ENCODE measurements at places on chromosomes 16 and 17.

- no peak for DNase-seq
These were observed 23.4 kb downstream of the ACSM1 start for GRCh38 chr16:20673882-20674683.

GRCh38 chr17:16934836-16935235, 37.1 kb downstream of the TNFRSF13B start:
- no peak for DNase-seq

DNA sequence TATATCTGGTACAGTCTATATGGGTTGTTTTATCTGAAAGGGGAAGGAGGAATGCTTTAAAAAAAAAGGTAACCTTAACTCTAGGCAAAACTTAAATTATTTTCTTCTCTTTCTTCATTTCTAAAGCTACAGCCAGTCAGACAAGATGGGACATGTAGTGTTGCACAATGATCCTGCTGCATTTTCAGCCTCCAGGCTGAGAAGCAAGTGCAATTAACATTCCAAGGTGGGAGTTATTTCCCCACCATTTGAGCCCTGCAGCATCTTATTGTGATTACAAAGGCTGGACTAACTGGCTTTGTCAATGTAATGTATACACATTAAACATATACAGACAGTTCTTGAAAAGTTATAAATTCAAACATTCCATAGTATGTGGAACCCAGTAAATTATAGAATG, 22.6 kb upstream of the NF1 start:
- DNase-seq = no peak

DNA sequence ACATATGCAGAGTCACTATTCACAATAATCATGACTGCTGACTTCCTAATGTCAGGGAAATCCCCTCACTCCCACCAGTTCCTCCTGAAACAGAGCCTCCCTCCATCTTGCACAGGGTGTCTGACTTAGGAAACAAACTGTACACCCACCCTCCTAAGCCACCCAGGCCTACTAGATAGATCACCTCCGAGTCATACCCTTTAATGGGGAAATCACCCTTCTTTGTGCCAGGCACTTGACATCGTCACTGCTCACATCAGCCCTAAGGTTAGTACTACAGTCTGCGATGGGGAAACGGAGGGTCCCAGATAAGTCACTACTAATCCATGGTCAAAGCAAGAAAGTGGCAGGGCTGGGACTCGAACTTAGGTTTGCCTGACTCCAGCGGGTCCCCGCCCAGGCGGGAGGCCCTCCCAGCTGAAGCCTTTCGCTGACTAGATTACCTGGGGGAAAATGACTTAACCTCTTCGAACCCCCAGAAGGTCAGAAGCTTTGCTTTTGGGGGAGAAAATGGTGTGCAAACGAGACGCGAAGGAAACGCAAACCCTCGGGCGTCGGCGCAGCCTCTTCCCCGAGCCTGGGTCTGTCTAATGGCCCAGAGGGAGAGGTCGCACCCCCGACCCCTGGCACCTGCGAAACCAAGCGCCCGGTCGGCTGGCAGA, 3.4 kb upstream of the MLLT6 start:
- DNase-seq = peak; percentile 85

DNA sequence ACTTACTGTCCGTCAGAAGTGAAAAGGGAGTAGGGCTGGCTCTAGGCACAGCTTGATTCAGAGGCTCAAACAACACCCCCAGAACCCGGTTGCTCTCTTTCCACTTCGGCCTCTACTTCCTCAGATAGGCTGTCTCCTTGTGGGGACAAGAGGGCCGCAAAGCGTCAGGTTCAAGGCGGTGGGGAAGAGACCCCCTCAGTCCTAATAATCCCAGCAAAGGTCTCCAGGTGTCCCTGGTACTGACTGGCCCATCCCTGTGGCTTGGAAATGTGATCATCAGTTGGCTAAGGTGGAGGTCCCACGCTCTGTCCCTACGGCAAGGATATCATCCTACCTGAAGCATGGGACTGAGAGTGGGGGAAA, 26.0 kb downstream of the NGFR start:
- DNase-seq = no peak

DNA sequence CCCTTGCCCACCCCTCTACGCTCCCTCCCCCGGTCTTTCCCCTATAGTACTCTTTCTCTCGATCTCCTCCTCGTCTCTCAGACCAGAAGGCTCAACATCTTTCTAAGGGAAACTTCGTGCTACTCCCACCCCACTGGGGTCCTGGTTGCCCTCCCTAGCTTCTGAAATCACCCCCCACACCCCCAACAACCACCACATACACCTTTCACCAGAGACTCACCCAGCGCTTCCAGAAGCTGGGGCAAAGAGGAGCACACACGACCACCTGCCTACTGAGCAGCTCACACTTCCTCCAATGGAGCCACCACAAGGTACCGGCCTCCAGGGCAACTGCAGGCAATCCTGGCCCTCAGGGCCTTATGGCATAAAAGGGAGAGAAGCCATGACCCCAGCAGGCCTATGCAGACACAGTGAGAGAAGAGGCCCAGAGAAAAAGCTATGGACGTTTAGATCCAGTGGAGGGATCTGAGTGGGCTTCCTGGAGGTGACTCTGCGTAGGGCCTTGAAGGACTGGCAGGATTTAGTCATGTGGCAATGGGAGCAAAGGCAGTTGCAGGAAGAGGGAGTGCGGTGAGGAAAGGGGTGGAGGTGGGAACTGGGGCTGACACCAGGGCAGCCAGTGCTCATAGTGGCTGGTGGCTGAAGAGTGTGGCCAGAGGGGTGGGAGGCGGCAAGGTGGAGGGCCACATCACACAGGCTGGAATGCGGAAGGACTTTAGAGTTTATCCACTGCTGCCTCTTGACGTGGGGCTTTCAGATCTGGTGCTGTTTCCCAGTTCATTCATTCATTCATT, 12.1 kb upstream of the TMEM92 start:
- no peak for DNase-seq

DNA sequence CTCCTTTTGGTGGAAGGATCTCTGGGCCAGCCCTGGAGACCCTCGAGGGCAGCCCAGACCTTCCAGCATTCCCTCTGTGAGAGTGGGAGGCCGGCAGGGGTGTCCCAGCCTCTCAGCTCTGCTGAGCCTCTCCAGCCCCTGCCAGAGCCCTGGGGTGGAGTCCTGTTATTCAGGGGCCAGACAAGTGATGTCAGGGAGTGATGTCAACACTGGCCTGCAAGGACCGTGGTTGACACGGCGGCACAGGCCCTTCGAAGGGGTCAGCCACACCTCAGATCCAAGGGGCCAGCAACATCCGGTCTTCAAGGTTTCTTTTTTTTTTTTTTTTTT, 231.2 kb downstream of the KATNIP start:
- DNase-seq = no peak

DNA sequence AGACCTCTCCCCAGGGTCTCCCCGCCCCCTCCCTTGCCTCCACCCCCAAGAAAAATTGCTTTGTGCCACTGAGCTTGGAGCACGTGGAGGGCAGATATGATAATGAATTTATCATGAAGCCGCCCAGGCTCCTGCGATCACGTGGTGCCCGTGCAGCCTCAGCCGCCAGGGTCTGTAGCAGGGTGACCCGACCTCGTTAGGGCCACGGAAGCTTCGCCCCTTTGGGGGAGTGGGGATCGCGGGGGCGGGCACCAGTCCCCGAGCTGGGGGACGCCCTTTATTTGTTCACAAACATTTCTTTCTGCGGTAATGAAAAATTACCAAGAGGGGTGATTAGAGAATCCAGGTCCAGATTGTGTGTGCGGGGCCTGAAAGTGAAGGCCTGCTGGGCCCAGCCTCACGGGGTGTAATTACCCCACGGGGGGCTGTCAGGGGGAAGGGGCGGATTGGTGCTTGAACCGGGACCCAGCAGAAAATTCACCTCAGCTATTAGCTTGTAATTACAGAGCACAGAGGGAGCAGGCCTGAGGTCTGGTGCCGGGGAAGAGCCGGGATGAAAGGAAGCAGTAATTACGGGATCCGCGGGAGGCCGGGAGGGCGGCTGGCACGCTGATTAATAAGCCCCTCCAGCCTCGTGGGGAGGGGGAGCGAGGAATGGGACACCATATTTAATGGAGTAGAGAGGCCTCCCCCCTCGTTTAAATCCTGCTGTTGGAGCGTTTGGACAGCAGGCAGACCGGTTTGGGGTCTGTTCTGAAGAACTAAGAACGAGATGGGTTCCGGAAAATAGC, 13.3 kb downstream of the GSE1 start:
- DNase-seq = no peak

- no peak for DNase-seq
These were observed at the start of gene SLC47A2 for GRCh38 chr17:19716108-19717030. Gene SLC47A2 (minus strand): TSS chr17:19716584. CDS start chr17:19716555, 29 bp downstream.

GRCh38 chr17:58250344-58251011, 12.1 kb downstream of the LPO start:
- no peak for DNase-seq

DNA sequence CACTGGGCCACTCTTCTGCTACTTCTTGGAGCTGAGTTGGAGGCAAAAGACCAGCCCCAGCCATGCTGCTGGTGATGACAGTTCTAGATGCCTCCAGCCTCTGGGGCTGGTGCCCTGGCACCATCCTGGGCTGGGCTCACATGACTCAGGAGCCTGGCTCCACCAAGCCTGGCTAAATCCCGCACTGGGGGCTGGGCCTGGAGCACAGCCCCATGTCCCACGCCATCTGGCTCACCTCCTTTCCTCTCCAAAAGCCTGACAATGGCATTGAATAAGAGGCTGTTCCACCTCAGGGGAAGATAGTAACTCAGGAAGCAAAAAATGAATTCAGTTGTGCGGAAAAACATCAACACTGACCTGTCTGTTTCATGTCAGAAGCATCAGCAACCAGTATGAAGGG, 45.1 kb upstream of the MTSS2 start:
- no peak for DNase-seq
